Putamen (tissue), 1 donor: ENCODE measurements at places on chromosomes 4 and X.
A peak's percentile ranks its signal among the peaks of the same experiment; 100 is the strongest.

GRCh38 chr4:42995343-42995944 is 102.9 kb downstream of the GRXCR1 start:
- DNase-seq = peak; percentile 13

DNA sequence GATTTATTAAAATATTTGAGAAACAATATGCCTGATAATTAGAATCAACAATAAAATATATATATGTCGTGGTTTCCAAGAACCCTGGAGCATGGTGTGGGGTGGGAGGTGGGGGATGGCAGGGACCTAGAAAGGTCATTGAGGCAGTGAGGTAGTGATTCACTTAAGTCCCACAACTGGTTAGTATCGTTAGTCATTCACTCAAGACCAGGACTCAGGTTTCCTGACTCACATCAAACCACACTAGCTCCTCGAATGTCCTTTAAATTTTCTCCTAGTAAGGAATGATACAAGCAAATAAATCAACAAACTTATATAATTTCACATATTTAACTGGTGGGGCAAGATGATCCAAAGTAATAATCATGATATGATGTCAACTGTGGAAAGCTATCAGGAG is 158.8 kb upstream of the AADAT start:
- no peak for DNase-seq

- peak; percentile 67 for DNase-seq
These were observed 88.0 kb upstream of the SLITRK2 start for GRCh38 chrX:145729635-145730034.

- DNase-seq = no peak
These were observed 11.1 kb downstream of the LSM6 start for GRCh38 chr4:146186596-146186995.

DNA sequence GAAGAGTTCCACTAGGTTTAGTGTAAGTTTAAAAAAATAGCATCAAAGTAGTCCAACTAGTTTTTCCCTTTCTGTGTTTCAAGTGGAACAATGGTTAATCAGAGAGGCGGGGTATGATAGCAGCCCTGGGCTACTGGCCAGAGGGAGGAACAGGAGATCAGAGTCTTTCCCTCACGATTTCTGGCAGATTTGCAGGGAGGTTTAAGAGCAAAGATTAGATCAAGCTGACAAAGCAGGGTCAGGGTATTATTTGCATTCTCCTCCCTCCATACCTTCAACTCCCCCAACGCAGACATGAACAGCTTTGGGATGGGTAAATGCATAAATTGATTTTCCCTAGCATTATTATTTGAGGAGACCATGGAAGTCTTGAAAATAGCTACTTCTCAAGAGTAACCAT is 277.6 kb upstream of the DIAPH2 start:
- DNase-seq = no peak

DNA sequence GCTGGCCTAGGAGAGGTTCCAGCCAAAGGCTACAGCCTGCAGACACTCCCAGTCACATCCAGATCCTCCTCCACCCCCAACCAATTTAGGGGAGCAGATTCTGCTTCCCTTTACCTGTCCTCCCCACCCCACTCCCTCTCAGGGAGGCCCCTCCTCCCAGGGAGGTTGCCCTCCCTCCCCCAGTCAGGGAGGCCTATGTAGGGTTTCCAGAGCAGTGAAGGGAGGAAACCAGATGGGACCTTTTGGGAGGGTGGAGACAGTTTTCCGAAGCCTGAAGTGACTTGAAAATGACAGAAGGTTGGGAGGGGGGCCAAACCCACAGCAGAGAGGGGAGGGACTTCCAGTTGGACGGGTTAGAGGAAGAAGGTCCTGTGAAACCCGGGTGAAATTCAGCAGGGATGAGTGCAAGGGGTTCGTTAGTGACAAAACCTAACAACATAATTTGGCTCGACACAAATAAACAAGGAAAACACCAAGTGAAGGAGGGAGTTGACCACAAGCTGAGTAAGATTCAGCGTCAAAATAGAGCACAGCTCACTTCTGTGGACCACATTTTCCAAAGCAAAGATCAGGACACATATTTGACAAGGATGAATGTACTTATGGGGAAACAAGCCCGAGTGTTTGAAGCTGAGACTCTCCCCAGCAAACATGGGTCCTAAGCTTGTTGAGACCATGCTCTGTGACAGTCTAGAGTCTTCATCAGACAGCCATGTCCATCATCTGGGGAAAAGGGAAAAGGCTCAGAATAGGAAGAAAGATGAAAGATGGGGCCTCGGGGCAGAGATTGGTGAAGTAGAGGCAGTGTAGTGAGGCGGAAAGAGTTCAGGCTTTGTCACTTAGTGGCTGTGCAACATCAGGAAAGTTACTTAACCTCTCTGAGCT is 46.4 kb downstream of the PRPS1 start:
- DNase-seq = no peak

DNA sequence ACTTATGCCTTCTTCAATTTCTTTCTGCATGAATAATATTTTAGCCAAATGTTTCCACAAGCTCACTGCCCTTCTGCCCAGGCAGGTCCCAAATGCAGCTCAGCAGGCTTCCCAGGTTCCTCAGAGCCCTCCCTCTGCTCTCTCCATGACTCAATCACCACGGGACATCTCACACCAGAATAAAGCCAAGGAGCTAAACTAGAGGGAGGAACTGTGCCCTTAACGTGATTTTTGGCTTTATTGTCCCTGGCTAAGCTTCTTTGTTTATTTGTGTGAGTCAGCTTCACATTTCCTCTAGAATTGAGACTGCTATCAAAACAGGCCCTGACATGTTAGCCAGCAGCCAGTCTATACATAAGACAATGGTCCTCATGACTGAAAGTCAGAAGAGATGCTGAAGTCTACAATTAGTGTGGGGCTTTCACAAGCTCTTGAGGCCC is 186.4 kb upstream of the GALNT7 start:
- DNase-seq = no peak

GRCh38 chr4:5592272-5592671 is 116.1 kb downstream of the EVC2 start:
- DNase-seq = no peak

GRCh38 chr4:189073739-189074138 is 866.9 kb upstream of the FRG1 start:
- DNase-seq = no peak

GRCh38 chr4:19693936-19694570 is 557.7 kb upstream of the SLIT2 start:
- no peak for DNase-seq

DNA sequence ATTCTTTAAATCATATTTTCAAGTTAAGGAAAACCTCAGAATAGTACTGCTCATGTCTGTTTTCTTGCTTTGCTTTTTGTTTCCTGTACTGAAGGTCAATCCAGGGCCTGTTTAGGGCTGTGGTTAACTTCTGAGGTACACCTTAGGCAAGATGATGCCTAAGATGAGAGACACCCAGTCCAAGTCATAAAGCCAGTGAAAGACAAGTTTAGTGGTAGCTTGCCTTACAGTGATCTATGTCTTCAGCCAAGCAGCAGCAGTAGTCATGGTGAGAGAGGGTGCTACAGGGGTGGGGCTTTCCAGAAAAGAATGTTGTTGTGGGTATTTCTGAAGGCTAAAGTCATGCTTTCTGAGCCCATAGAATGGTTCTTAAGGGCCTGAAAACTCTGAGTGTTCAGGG is 173.7 kb downstream of the VSIG4 start:
- DNase-seq = no peak

DNA sequence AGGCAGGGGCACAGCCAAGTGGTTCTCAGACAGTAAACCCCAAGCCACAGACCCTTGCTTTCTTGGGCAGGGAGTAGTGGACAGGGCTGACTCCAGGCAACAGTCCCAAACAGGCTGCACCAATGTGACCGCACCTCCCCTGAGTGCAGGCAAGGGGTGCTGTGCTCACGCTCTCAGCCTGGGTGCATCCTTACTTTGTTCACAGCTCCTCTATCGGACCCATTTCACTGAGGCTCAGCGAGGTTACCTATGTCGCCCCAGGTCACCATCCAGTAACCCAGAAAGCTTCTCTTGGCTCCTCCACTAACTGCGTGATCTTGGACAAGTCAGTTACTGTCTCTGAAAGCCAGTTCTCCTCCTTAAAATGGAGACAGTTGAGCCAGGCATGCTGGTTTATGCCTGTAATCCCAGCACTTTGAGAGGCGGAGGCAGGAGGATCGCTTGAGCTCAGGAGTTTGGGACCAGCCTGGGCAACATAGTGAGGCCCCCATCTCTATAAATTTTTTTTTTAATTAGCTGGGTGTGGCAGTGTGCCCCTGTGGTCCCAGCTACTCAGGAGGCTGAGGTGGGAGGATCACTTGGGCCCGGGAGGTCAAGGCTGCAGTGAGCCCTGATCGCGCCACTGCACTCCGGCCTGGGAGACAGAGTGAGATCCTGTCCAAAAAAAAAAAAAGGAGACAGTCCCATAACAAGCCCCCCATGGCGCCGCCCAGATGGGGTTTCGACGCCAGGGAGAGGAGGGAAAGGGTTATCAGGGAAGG is 823 bp upstream of the MAN2B2 start:
- DNase-seq = no peak

DNA sequence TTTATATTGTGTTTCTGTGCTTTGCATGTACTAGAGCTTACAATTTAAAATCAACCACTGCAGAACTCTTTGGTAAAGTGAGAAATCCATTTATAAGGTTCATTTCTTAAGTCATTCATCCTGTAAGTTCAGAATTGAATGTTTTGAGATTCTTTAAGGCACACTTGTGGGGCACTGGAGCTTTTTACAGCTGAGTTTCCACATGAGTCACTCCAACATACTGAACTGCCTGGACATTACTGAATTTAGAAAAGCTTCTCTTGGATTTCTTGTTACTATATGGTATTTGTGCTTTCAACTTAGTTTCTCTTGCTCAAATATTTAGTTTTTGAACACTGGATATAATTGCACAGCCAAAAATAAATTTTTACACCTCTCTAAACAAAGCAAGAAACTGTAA is 226.3 kb downstream of the PACRGL start:
- no peak for DNase-seq

DNA sequence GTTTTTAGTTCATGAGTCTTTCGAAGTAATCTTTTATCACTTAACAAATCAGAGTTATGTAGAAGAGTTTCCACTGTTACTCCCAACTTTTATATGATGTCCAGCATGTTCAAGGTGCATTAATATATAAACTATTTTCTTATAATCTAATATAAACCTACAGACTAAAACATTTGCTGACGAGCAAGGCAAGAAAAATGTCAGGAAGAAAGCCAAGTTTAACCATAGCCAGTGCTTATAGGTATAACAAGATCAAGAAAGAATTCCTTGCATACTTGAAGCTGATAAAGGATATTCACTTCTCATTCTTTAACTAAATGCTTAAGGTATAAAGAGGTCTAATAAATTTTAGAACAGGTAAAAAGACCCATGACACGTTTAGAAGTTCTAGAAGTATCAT is 167.7 kb downstream of the NPNT start:
- no peak for DNase-seq

DNA sequence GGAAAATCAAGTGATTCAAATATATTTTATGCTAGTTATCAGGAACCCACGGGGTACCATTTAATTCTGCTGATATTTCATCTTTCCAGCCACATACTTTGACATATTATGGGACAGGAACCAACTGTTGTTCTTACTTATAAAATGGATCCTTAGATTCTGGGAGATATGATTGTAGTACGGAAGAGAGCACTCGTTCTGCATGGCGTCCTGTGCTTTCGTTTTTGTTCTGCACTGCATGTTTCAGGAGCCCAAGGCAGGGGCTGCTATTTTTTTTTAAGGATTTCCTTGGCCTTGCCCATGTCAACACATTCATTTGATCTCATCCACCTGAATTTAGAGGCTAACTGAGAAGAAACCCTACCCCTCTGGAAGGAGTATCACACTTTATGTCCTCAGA is 245.5 kb upstream of the TLL1 start:
- DNase-seq = no peak

- no peak for DNase-seq
These were observed 99.3 kb downstream of the IRF2 start for GRCh38 chr4:184375027-184375426.

DNA sequence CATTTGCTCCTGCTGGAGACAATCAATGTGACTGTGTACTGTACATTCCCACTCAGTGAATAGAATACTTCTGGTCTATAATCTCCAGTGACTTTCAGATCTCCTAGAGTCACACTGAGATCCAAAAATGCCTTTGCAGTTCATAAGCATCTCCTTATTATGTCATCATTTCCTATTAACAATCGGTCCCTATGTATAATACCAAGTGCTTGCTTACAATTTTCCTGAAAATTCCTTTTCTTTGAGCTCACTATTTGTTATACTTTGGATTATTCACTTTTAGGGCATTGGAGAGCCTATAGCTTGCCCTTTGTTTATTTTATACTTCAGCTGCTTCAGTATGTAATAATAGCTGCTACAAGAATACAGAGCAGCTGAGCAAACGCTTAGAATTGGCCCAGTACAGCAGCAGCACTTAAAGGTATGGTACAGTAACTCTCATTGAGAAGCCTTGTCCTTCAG is 313.0 kb downstream of the DCTD start:
- no peak for DNase-seq

- no peak for DNase-seq
These were observed 15.3 kb downstream of the ATP7A start for GRCh38 chrX:77925764-77926163.

GRCh38 chrX:11341274-11342201 is 48.3 kb downstream of the AMELX start:
- DNase-seq = no peak

DNA sequence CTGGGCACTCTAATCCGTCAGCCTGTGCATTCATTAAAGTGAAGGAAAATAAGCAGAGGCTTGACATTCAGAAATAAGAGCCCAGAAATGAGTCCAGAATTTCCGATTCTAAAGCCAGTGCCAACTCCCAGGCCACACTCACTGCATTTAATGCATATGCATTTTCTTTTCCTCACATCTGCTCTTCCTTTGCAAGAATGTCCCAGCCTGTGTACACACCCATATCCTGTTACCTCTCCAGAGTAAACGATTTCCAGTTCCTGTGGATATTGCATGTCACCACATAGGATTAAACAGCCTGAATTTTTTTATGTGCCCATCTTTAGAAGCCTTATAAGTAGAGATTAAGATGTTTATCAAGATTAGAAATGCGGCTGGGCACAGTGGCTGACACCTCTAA is 27.5 kb downstream of the ARX start:
- no peak for DNase-seq

DNA sequence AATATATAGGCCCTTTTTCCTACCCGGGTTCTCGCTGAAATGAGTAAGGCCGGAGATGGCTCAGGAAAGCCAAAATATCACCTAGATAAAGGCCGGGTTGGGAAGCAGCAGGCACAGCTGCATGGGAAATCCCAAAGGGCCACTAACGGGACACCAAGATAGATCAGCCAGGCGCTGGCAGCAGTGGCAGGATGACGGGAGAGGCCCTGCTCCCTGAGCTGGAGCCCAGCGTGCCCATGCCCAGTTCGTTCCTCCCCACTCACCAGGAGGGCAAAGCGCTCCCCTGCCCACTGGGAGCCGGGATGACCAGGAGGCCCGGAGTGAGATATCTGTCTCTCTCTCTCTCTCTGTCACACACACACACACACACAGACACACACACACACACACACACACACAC is 109.8 kb downstream of the DCTD start:
- no peak for DNase-seq

DNA sequence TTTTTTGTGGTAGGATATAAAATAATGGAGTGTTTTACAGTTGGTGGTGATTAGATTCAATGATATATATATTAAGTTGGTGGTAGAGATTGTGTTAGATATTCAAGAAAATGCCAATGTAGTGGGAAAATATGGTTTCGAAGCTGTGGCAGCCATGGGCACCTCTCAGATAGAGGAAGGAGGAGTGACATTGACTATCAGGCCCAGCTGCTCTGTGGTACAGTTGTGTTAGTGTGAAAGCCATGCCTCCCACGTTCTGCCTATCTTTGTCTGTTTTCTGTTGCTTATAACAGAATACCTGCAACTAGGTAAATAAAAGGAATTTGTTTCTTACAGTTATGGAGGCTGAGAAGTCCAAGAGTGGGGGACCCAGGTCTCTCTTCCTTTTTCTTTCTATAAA is 101.9 kb downstream of the ARHGAP10 start:
- no peak for DNase-seq
